ENCODE measurements at places on chromosomes 5 and 9. TPM values are rescaled to one million over a fixed set of nuclear protein-coding genes. Genes with fewer than 3 reads are reported as not detected.

The CCL21 gene
- total RNA-seq, result 0.26 TPM

DNA sequence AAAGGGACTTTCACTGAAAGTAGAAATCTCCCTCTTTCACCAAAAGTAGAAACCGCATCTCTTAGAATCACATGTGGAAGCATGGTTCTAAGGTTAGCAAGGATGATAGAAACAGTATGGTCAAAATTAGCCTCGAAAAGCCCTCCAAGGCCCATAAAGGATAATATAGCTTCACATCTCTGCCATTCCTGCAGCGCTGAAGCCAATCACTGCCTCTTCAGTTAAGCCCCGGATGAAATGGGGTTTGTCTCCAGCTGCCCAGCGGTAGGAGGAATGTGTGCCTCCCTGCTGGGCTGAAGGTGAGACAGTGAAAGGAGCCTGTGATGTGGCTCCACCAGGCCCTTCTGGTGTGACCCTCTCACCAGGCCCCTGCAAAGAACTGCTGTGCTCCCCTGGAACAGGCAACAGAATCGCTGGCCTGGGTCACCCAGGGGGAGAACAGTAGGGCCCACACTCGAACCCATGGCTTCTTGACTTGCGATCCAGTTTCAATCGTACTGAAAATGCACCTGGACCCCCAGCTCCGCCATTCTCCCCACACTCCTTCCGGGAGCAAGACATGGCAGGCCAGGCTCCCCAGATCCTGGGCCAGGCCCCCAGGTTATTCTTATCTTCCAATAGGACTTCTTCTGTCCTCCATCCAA lies 47.2 kb downstream of the CAMK2A start:
- no peak for DNase-seq

- no peak for DNase-seq
Measured at GRCh38 chr5:132653716-132654115, 4.3 kb upstream of the IL13 start.

DNA sequence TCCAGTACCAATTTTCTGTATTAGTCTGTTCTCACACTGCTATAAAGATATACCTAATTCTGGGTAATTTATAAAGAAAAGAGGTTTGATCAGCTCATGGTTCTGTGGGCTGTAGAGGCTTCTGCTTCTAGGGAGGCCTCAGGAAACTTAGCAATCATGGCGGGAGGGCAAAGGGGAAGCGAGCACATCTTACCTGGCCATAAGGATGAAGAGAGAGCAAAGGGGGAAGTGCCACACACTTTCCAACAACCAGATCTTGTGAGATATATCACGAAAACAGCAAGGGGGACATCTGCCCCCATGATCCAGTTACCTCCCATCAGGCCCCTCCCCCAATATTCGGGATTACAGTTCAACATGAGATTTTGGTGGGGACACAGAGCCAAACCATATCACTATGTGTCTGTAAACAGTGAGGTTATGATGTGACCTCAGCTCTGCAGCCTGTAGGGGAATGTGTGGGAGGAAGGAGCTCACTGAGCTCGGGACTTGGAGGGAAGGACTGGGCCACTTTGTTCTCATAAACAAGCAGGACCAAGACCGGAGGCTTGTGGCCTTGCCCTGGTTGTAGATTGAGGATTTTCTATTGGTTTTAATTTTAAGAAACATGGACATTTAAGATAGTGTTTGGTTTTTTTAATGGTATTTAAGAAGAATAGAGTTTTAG lies 85.2 kb downstream of the EHMT1 start:
- no peak for DNase-seq

The TMC1 gene
- 0.23 TPM for total RNA-seq

GRCh38 chr5:135719428-135720063 lies 114.9 kb upstream of the SLC25A48 start:
- no peak for DNase-seq

GRCh38 chr9:95360866-95361265 lies 43.4 kb upstream of the FANCC start:
- no peak for DNase-seq
